ENCODE measurements at places on chromosomes 4 and X. TPM values are rescaled to one million over a fixed set of nuclear protein-coding genes. Genes with fewer than 3 reads are reported as not detected.

Gene VMA21
- 43.5 TPM for total RNA-seq

Gene ASB11
- not detected for total RNA-seq

Gene TEX13B
- not detected for total RNA-seq

Gene CLNK
- total RNA-seq: not detected

Gene TMEM255A
- total RNA-seq: not detected

Gene TRIM60
- total RNA-seq: not detected

Gene PI4K2B
- total RNA-seq: 22.8 TPM

Gene ALB
- not detected for total RNA-seq

Gene CYSLTR1
- not detected for total RNA-seq

Gene ADGRL3
- not detected for total RNA-seq

Gene DKK2
- total RNA-seq: not detected

Gene MTTP
- total RNA-seq: under 0.01 TPM

Gene CT47A1
- total RNA-seq: not detected

Gene CNKSR2
- not detected for total RNA-seq

Gene ATP2B3
- total RNA-seq: not detected

Gene XAGE1A
- not detected for total RNA-seq

Gene MAOB
- total RNA-seq: 0.89 TPM

Gene DUSP21
- not detected for total RNA-seq

Gene GPR119
- not detected for total RNA-seq

Gene SLC6A14
- total RNA-seq: not detected

Gene SLC4A4
- total RNA-seq: 0.58 TPM

Gene MAGEC3
- not detected for total RNA-seq

Gene APLN
- not detected for total RNA-seq

Gene PIM2
- total RNA-seq: 7.4 TPM

Gene RPS6KA6
- 8.6 TPM for total RNA-seq

Gene FGD1
- 12.9 TPM for total RNA-seq

Gene SPANXD
- not detected for total RNA-seq

Gene OTUD6A
- total RNA-seq: not detected

Gene GIMD1
- total RNA-seq: not detected

Gene EVC
- total RNA-seq: 17.3 TPM

Gene SCML2
- 0.29 TPM for total RNA-seq

Gene MAP9
- 6.6 TPM for total RNA-seq

Gene BMP2K
- total RNA-seq: 17.9 TPM

Gene RHOXF1
- total RNA-seq: not detected

Gene CENPI
- total RNA-seq: 28.8 TPM

Gene PAGE3
- not detected for total RNA-seq

Gene KANTR
- 3.2 TPM for total RNA-seq

Gene ADD1
- total RNA-seq: 163 TPM

Gene DIPK2B
- not detected for total RNA-seq

Gene TMEM131L
- total RNA-seq: 12.1 TPM

Gene ARMCX2
- 107 TPM for total RNA-seq

Gene JCHAIN
- 1.9 TPM for total RNA-seq

Gene L1CAM
- 19.0 TPM for total RNA-seq

Gene CFI
- total RNA-seq: 20.2 TPM

Gene PHEX
- not detected for total RNA-seq

Gene SFRP2
- total RNA-seq: not detected

Gene FRAS1
- total RNA-seq: 1.2 TPM

Gene TIGD2
- 10.7 TPM for total RNA-seq

Gene LDB2
- 12.4 TPM for total RNA-seq

Gene ARHGAP4
- 10.6 TPM for total RNA-seq

Gene MAGEB1
- total RNA-seq: not detected

Gene FAM13A
- 25.9 TPM for total RNA-seq

Gene PPP4R3C
- not detected for total RNA-seq

Gene EDNRA
- 0.86 TPM for total RNA-seq

Gene FAT4
- total RNA-seq: 8.3 TPM

Gene SHROOM2
- 11.9 TPM for total RNA-seq

Gene CT45A5
- total RNA-seq: not detected

Gene PNMA6F
- total RNA-seq: not detected

Measured in myometrial cell (primary cell).